ENCODE measurements at places on chromosomes 6 and 20.

DNA sequence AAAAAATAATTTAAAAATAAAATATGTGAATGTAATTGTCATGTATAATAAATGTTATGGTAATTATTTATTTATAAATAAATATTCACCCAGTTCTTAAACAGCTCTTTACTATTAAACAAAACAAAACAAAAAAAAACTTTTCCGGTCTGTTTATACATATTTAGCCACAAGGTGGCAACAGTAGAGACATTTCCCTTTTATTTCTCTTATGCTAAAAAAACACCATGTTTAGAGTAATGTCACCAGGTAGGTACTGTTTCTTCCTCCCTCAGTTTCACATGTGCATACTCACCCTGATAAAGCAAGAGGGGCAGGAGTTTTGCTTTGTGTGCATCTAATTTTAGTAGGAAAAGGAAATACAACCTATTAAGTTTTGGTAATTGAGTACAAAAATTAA, 610.4 kb upstream of the IMPG1 start:
- DNase-seq: no peak

DNA sequence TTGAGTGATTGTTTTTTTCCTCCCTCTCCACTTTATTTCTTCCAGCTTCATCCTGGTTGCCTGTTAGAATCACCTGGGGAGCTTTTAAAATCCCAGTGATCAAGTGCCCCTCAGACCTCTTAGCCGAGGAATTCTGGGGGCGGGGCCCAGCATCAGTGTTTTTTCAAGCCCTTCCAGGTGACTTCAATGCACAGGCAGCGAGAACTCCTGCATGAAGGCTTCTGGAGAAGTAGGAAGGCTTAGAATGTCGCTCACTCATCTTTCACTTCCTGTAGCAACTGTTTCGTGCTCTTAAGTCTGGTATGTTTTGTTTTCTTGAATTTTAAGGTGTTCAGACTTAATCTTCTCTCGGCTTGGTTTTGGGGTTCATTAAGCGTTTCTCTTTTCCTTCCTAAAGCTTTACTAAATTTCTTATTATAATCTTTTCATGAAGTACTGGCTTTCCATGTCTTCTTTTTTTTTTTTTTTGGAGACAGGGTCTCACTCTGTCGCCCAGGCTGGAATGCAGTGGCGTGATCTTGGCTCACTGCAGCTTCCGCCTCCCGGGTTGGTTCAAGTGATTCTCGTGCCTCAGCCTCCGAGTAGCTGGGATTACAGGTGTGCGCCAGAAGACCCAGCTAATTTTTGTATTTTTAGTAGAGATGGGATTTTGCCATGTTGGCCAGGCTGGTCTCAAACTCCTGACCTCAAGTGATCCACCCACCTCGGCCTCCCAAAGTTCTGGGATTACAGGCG, 30.9 kb upstream of the TULP1 start:
- DNase-seq: no peak

DNA sequence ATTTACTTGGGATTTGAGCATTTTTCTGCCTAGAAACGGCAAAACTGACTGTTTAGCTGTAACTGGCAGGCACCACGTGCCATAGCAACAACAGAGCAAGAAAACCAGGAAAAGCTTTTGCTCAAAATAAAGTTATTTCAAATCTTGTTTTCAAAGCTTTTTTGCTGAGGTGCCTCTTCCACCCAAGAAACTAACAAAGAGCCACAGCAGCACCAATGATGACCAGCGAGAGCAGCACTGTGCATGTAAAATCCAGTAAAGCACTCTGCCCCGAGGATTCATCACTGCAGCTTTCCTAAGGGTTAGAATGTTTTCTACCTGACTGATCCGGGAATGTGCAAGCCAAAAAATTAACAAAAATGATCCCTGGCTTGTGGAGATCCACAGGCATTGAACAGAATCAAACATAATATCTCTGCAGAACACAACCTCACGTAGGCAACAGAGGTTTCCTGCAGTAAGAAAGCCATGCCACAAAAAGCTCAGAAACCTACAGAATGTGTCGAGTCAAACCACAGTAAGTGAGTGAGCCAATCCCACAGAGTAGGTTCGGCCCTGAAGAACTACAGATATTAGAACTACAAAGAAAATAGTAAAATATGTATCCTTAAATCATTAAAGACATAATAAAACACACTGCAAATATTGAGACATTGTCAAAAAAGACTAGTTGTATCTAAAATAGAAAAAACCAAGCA, 7.4 kb upstream of the ULBP3 start:
- no peak for DNase-seq

- no peak for DNase-seq
Measured at GRCh38 chr6:17334265-17334664, 53.1 kb downstream of the RBM24 start.

GRCh38 chr6:35427435-35427834, 24.7 kb upstream of the FANCE start:
- no peak for DNase-seq

DNA sequence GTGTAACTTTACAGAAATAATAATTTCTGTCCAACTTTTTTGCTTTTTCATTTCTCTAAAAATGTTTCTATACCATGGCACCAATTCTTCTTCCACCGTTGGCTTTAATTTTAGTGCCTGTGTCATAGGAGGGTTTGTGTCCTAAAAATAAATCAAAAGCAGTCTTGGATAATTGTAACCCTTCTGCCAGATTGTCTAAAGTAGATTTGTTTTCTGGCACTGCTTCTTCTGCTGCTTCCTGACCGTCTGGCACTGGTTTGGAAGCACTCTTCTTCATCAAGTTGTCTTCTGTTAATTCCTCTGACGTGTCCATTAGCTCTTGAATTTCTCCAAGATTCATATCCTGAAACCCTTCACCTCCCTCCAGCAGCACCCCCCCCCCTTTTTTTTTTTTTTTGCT, 33.1 kb downstream of the SCAF8 start:
- DNase-seq: no peak

- peak; percentile 57 for DNase-seq
Measured at GRCh38 chr6:29887330-29887818, 55.0 kb upstream of the HLA-A start.

DNA sequence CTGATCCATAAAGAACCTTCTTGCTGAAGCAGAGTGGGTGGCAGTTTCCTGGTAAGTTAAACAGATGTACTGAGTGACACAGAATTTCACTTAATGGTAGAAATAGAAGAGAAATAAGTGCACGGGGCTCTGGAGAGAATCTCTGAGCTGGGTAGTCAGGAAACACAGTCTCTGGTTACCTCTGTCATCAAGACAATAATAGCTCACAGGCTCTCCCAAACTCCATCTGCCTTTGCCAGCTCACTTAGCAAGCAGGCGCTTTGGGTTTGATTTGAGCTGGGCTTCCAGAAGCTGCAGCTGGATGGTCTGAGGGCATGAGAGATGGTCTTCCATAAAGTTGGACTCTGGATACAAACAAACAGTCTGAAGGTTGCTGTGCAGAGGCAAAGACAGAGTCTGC, 39.6 kb upstream of the PRSS35 start:
- DNase-seq: no peak

DNA sequence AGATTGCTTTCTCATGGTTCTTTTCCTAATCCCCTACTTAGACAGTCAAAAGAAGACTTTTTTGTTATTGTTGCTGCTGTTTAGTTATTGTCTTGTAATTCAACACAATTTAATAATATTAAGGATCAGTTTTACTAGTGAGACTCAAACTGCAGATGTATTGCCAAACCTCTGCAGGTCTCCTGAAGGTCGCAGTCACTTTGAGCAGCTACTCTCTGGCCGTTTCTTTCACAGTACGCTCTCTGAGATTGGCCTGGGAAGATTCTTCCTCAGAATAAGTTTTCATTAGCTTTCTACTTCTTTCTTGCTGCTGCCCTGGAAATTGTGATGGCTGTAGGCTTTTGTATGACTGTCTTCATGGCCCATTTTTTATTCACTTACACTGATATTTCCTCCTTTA, 930.8 kb downstream of the QKI start:
- DNase-seq: no peak

GRCh38 chr6:31901415-31901952, 402 bp downstream of the ZBTB12 start:
- peak; percentile 79 for DNase-seq

DNA sequence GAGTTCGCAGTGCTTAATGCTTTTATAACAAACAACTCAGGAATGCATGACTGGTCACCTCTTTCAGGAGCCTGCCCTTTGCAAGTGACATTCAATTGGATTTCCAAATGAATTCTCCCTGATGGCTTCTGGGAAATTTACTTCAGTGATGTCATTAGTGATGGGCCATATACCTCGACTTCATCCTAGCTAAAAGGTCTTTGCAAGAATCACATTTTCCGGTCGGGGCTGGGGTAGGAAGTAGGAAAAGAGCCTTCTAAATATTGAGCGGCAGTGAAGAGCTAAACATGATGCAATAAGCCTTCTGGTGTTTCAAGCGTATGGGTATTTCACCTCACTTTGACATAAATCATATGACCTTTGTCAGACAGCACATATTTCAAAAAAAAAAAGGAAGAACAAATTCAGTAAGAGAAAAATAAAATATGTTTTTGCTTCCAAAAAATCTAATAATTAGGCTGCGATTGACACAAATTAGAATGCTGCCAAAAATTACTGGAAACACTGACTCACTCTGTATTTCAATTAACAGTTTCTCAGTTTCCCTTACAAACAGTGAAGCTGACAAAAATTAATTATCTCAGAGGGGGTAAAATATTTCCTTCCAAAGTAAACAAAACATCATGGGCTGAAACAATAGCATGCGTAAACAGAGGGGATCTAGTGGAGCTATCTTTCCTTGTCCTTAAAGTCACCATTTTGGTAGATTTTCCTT, 39.8 kb downstream of the ADTRP start:
- no peak for DNase-seq

DNA sequence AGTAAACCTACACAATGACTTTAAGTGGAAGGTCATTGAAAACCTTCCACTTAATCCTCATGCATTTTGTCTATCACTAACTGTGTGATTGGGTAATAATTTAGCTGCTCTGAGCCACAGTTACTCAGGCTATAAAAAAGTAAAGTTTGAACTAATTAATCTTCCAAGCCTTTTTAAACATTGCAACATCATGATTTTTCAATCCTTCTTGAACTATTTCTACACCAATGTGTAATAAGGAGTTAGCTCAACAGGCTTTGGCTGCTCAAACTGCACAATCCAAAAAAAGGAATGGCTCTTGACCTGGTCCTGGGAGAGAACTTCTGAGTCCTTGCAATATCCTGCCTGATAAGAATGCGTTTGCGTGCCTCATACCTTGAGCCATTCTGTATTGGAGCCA, 34.8 kb upstream of the FILIP1 start:
- no peak for DNase-seq

DNA sequence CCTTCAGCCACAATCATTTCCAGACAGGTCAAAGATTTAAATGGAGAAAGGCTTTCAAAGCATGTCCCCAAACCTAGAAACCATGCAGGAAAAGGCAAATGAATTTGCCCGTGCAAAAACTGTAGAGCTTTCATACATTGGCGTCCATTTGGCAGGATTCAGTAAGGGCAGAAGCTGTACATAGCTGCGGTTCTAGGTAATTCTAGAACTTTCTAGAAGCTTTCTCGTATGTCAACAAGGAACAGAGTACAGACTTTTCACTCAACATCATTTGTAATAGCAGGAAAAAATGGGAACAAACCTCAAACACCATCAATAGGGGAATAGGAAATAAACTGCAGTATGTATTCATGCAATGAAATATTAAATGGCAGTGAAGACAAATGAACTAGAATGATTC, 11.1 kb upstream of the MAPK13 start:
- DNase-seq: no peak

GRCh38 chr20:64050261-64051032, 1.0 kb upstream of the SOX18 start:
- no peak for DNase-seq

DNA sequence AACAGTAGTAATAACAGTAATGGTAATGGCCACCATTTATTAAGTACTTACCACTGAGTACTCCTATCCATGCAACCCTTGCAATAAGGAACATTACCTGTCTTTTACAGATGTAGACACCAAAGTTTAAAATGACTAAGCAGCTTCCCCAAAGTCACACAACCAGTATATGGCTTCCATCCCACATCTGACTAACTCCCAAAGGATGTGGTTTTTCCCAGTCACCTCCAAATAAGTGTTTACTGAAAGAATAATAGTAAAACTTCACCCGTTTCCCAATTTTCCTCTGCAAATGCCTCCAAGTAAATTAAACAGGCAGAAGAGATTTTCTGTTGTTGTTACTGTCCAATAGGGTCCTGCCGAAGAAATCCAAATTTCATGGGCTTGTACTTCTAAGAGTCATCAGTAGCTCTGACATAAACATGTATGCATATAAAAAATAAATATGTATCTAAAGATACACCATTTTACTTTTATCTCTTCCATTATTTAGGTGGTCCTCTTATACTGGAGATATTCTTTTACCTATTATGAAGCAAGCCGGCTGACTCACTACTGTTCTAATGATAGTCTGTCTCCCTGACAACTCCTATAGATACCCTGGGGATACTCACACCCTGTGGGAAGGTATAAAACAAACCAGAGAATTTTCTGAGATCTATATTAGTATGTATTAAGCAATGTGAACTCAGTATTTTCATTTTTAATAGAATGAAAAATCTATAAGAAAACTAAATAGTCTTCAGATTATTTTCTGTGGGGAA, 77.9 kb upstream of the ID4 start:
- no peak for DNase-seq

- DNase-seq: no peak
Measured at GRCh38 chr20:34396408-34396807, 33.3 kb downstream of the ITCH start.

GRCh38 chr6:46134216-46134615, 4.4 kb downstream of the ENPP4 start:
- DNase-seq: no peak

DNA sequence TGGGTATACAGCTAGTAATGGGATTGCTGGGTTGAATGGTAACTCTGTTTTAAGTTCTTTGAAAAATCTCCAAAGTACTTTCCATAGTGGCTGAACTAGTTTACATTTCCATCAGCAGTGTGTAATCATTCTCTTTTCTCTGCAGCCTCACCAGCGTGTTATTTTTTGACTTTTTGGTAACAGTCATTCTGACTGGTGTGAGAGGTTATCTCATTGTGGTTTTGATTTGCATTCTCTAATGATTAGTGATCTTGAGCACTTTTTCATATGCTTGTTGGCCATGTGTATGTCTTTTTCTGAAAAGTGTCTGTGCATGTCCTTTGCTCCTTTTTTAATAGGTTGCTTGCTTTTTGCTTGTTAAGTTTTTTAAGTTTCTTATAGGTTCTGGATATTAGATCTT, 194.2 kb upstream of the PHACTR1 start:
- DNase-seq: no peak

GRCh38 chr6:128417698-128418097, 102.7 kb downstream of the PTPRK start:
- no peak for DNase-seq

DNA sequence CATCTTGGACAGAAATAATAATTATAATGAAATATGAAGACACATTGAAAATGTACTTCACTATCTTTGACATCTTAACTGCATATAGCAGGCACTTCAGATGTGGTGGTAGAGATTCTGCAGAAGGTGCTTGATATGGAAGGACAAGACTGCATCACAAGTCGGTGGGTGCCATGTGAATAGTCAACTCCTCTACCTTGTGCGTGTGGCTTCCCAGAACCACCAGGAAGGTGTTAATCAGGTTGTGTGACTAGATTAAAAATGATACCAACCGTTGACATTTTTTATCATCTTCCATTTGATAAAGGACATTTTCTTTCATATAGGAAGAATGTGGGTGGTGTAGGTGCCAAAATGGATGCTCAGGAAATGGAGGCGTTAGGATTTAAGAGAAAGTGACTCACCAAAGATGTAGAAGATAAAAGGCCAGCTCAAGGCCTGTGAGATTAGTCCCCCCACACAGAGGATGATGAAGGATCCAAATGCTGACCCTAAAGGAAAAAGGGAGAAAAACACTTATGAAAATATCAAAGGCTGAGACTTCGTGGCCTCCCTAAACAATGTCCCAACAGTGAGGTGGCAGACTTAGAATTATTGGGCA, 12.3 kb downstream of the SLC17A2 start:
- peak; percentile 61 for DNase-seq
